Heart right ventricle (tissue), 16 donors: ENCODE measurements at places on chromosomes 12 and 14. TPM values are rescaled to one million over a fixed set of nuclear protein-coding genes. Genes with fewer than 3 reads are reported as not detected.

The ZNF839 gene
- total RNA-seq: 7.8 TPM

The TMPRSS12 gene
- total RNA-seq: not detected

The UNC79 gene
- total RNA-seq: 0.57 TPM

The SNAPC1 gene
- total RNA-seq: 5.8 TPM

The IAPP gene
- not detected for total RNA-seq

The CPNE6 gene
- total RNA-seq: 0.56 TPM

The HOXC9 gene
- not detected for total RNA-seq

The KERA gene
- total RNA-seq: not detected

The PLBD1 gene
- total RNA-seq: 29.2 TPM

The C12orf60 gene
- total RNA-seq: 1.2 TPM

The DPPA3 gene
- total RNA-seq: not detected

The CFAP54 gene
- total RNA-seq: 0.08 TPM

The FOXN3 gene
- total RNA-seq: 117 TPM

The KRT79 gene
- total RNA-seq: not detected

The CGRRF1 gene
- total RNA-seq: 14.5 TPM

The CNIH1 gene
- 87.6 TPM for total RNA-seq

The CLEC4C gene
- total RNA-seq: not detected

The AICDA gene
- not detected for total RNA-seq

The DCN gene
- 425 TPM for total RNA-seq

The NGB gene
- total RNA-seq: not detected

The ANAPC5 gene
- total RNA-seq: 68.8 TPM

The STAC3 gene
- total RNA-seq: 0.30 TPM

The NAV3 gene
- total RNA-seq: 4.9 TPM

The RPS6KA5 gene
- total RNA-seq: 9.1 TPM
